ENCODE measurements at places on chromosomes 6 and 20. TPM values are rescaled to one million over a fixed set of nuclear protein-coding genes. Genes with fewer than 3 reads are reported as not detected.

DNA sequence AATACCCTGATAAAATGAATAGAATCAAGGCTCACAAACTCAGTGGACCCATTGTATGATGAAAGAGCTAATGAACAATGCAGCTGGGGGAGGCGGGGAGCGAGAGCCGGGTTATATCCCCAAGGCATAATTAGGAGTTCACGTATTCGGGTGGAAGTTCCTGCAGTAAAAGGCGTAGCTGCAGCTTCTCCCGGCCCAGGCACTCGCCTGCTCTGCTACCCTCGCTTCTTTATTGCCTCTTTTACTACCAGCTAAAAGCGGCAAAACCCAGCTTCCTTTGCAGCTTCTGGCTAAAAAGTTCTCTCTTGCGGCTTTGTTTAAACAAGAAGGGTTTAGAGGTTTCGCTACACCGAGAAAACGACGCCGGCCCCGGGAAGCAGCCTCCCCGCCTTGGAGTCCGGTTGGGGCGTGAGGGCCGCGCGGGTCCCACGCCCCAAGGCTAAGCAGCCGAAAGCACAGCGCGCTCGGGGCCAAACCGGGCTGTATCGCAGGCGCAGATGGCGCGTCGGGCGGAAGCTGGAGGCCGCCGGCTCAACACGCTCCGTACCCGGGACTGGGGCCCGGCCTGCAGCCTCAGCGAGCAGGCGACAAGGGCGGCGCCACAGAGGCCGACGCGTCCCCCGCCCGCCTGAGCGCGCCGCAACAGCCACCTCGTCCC is 1.6 kb downstream of the ZBTB2 start:
- DNase-seq = peak; percentile 54

- DNase-seq = peak; percentile 38
These were observed 4.6 kb downstream of the HLA-DPB1 start for GRCh38 chr6:33080127-33081089.

DNA sequence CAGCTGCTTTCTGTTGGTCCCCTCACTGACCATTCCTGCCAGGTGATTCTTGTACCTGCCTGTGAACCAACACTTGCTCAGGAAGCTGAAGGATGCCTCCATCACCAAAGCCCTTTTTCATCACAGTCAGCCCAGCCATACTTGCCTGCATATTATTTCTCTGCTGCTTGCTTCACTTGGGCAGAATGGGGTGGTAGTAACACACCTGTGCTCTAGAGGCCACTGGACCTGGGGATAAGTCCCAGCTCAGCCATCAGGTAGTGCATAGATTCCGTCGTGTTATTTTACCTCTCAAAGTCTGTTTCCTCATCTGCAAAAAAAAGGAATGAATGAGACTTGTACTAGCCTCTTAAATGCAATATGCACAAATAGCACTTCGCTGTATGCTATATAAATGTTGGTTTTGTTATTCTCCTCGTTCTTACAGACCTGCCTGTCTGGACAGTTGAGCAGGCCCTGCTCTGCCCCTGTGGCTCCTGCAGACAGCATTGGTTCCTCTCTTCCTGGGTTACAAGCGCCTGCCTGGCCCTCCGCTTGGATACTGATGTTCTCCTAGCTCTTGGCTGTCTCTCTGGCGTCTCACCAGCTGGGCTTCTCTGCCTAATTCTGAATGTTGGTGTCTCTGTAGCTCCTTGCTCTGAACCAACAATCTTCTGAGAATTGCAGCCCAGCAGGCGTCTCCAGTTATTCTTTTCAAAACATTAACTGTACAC is 151.8 kb downstream of the UNC5CL start:
- no peak for DNase-seq

DNA sequence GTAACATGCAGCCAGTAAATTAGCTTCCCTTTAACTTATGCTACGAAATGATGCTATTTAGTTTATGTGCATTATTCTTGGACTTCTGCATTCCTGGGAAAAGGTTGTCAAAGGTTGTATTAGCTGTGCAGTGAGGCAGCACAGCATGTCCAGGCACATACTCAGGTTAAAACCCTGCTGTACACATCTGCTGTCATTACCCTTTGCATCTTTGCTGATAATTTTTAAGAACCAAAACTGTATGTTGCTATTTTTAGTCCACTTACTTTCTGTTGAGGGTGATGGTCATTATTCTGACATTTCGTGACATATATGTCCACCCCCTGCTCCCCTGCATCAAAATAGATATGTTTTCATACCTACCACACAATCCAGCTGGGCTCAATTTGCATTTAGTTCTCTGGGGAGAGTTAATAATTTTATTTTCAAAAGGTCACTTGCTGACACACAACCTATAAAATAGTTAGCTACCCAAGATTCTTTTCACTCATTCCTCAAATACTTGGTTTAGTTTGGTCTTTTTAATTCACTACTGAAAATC is 142.5 kb upstream of the SPACA1 start:
- no peak for DNase-seq

- DNase-seq = no peak
These were observed 118.8 kb downstream of the RALGAPA2 start for GRCh38 chr20:20593447-20594170.

Gene SIRPD
- 0.40 TPM for total RNA-seq

Gene XKR7
- total RNA-seq = not detected

Gene MYLK4
- total RNA-seq = 0.63 TPM

Gene CALHM4
- not detected for total RNA-seq
